ENCODE measurements at places on chromosomes 6 and 20.

DNA sequence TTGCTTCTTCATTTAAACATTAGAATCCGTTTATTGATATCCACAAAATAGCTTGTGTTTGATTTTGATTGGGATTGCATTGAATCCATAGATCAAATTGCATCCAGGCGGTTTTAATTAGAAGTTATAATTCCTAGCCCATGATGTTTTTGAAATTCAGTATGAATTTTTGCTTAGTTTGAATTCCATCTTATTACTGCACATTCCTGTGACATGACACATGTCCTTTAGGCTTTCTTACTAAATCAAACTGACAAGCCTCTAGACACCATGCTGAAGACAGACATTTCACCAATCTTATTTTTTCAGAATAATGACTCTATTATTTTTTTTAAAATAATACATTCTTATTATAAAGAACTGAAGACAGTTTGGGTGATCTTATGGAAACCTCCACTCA, 21.4 kb upstream of the PI16 start:
- peak; percentile 64 for DNase-seq

DNA sequence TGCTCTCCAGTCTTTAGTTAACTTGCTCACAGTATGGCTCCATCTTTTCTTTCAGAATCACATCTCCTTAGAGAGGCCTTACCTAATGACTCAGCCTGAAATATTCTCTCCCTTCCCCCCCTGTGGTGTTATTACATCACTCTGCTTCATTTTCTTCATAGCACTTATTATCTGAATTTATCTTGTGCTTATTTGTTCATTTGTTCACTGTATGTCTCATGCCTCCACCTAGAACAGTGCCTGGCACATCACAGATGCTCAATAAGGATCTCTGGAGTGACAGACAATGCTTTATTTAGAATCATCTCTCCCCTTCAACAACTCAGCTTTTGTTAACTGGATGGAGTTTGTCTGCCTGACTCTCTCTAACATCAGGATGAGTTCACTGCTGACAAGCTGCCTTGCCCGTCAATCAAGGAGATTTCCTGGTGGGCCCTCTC, 96.6 kb upstream of the MAN1A1 start:
- peak; percentile 42 for DNase-seq

DNA sequence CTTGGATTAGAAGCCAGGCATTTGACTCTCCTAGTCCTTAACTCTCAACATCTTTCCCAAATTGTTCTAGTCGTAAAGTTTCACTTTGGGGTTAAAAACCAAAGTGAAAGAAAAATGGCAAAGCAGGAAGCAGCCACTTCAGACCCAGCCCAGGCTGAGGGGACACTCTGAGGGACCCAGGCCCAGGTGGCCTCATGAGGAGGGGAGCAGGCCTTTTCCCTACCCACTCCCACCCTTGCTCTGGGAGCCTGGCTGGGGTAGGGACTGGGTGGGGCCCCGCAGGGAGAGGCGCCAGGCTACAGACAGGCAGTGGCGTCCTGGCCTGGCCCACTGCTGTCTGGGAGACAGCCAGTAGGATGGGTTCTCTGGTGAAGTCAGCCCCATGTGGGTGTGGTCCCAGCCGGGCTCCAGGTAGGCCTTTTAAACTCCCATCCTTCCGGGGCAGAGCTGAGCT, 68.7 kb upstream of the MYL9 start:
- peak; percentile 46 for DNase-seq

DNA sequence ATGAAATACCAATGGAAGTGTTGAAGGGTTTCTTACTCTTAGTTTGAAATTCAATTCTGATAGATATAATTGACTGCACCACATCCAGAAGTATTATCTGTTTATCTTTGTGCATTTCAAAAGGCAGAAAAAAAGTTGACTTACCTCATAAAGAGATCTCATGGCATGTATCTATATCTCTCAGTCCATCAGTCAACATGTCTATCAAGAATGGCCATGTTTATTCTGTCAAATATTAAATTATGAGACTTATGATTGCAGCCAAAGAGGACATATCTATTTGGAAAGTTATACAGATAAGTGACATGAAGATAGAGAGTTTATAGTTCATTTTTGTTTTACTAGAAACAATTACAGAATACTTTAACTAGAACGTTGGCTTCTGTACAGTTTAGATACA, 277.8 kb downstream of the KHDC1L start:
- DNase-seq: no peak

- peak; percentile 98 for DNase-seq
Observed at GRCh38 chr20:4713401-4713800, 8.3 kb upstream of the PRND start.

DNA sequence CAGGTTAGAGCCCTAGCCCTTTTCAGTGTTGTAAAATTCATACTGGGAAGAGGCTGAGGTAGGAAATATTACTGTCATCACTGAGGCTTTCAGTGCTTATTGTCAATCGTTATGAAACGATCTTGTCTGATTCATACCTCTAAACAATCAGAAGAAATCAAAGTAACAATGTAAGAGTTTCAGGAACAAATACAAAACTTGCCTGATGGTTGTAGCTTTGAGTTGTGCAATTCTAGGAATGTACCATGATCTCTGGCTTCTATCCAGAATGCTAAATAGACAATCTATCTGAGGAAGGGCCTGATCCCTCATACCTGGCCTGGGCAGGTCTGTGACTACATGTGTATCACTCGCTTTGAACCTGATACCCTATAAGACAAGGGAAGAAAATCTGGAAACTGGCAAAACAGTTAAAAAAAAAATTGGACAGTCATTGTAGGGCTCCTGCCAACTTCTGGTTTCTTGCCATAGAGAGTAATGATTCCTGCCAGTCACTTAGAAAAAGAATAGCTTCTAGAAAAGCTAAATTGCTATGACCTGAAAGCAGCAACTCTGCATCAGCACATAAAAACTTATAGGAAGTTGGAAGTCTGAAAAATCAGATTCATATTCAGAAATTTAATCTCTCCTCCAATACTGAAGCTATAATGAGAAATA, 234.7 kb downstream of the BTBD9 start:
- peak; percentile 94 for DNase-seq

GRCh38 chr20:59830665-59831023, 102.8 kb downstream of the SYCP2 start:
- peak; percentile 77 for DNase-seq

GRCh38 chr20:41308290-41308711, 9.2 kb downstream of the ZHX3 start:
- DNase-seq: peak; percentile 15

Data from PC-3 (cell line).